ENCODE measurements at places on chromosomes 4 and X.

GRCh38 chr4:108042927-108043326 lies 53.2 kb downstream of the HADH start:
- no peak for DNase-seq

- DNase-seq = peak; percentile 1
These were observed 3.2 kb downstream of the EFNB1 start for GRCh38 chrX:68832101-68832416.

DNA sequence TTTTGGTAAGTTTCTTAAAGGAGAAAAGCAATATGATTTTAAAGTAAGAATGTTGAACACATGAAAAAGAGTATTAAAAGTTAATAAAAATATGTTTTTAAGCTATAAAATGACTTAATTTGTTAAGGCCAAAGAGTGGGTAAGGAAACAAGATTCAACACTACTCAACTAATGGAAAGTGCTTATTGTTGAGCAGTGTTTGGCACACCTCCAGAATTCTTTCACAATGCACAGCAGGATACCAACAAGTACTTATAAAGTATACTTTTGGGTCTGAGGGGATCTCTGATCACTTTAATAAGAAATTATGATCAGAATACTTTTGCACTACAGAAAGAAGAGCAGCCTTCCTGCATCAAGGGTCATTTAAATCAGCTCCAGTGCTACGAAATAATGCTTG lies 5.9 kb downstream of the LAMP2 start:
- no peak for DNase-seq

- no peak for DNase-seq
These were observed 139.8 kb downstream of the NR3C2 start for GRCh38 chr4:148302416-148302815.

GRCh38 chrX:122055460-122055859 lies 1008.0 kb downstream of the GLUD2 start:
- no peak for DNase-seq
